ENCODE measurements at places on chromosomes 7 and 10.
A peak's percentile ranks its signal among the peaks of the same experiment; 100 is the strongest.

DNA sequence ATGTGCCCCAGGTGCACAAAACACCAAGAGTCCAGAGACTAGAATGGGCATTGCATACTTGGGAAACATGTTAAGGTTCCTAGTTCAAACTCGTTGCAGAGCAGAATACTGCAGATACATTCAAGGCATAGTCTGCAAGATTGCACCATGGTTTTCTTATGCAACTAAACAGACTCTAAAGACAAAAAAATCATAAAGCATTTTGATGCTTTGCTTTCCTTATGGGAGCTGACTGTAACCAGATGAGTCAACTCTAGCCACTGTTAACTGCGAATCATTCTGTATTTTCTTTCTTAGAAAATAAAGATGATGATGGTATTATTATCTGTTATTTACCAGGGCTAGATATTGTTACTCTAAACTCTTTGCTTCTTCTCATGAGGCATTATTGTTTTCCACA lies 19.7 kb downstream of the TRUB1 start:
- no peak for DNase-seq

- peak; percentile 71 for DNase-seq
Measured at GRCh38 chr7:99624484-99624883, 7.7 kb downstream of the ZSCAN25 start.

GRCh38 chr10:121464517-121464916 lies 133.7 kb downstream of the FGFR2 start:
- DNase-seq: no peak

DNA sequence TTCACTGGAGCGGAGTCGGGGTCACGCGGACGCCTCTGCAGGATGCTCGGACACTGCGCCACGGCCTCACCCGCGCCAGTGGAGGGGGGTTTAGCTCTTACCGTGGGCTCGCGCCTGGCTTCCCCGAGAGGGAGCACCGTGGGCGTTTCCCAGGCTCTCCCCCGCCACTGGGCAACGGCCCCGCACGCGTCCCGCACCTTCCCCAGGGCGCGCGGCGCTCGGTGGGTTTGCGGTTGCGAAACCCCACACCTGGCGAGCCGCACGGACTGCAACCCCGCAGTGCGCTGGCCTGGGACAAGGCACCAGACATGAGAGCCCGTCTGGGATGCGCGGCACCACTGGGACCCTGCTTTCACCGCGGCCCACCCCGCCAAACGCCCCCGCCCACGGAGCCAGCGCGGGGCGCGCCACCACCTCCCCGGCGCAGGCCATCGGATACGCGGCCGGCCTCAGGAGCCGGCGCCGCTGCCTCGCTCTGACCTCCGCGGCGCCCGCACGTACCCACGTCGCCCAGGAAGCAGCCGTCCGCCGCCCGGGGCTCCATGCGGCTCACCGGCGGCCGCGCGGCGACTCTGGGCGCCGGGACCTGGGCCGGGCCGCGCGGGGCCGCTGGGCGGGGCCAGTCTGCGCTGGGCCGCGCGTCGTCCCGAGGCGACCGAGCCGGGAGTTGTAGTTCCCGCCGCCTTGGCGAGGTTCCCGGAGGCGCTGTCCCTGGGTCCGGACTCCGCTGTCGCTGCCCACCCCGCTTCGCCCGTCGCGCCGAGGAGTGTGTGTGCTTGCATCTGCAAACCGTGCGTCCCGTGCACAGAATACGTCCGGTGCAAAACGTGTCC lies at the start of gene ASB13:
Gene ASB13, minus strand, starts transcription at position 588 of the 833 bp plus-strand sequence. Its CDS starts 44 bp downstream, at position 544.
- DNase-seq: no peak

GRCh38 chr7:125468855-125469174 lies 539.2 kb upstream of the POT1 start:
- DNase-seq: no peak

- no peak for DNase-seq
Measured at GRCh38 chr7:80733333-80733915, 95.0 kb downstream of the CD36 start.

GRCh38 chr7:95424716-95425115 lies 10.1 kb downstream of the PON2 start:
- DNase-seq: no peak

- no peak for DNase-seq
Measured at GRCh38 chr10:102785818-102786217, 42.1 kb downstream of the WBP1L start.

- DNase-seq: no peak
Measured at GRCh38 chr7:35565927-35566326, 129.0 kb downstream of the HERPUD2 start.

DNA sequence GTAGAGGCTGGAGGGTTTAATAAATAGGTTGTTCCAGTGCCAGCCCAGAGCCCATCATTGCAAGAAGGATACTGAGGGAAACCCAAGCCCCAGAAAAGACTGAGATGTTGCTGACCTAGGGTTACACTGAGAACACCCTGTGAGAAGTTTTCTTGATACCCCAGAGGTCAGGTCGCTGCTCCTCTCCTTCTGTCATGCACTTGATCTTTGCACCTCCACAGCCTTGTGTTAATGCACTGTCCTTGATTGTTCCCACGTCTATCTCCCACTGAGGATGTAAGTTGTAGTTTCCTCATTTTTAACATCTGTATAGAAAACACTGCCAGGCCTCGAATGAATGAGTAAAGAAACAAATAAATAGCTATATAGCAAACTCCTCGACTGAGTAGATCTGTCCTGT lies 195.3 kb upstream of the AHR start:
- no peak for DNase-seq

DNA sequence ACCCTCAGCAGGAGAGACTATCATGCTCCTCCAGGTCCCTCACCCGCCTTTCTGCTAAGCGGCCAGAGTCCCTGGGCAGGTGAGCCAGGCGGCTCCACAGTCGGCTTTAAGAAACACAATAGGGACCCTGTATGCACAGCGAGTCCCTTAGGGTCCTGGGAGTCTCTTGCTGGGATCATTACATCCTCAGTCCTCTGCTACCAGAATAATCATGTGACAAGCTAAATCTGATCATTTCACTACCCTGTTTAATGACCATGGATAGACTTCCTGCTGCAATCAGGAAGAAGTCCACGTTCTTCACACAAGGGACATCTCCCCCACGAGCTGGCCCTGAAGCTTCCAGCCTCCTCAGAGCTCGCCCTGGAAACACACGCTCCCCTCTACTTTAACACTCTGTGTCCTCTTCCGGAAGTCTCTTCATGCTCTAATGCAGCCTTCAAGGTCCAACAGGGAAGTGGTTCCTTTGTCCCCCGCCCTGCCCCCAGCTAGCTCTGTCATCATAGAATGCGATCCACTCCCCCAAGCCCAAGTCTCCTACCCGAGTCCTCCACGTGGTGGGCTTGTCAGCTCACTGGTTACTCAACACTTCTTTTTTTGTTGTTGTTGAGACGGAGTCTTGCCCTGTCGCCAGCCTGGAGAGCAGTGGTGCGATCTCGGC lies 101.5 kb downstream of the RNF216 start:
- no peak for DNase-seq

GRCh38 chr10:60208676-60209269 lies 180.9 kb downstream of the ANK3 start:
- DNase-seq: no peak

- no peak for DNase-seq
Measured at GRCh38 chr10:80855348-80855971, 317.8 kb downstream of the SH2D4B start.

DNA sequence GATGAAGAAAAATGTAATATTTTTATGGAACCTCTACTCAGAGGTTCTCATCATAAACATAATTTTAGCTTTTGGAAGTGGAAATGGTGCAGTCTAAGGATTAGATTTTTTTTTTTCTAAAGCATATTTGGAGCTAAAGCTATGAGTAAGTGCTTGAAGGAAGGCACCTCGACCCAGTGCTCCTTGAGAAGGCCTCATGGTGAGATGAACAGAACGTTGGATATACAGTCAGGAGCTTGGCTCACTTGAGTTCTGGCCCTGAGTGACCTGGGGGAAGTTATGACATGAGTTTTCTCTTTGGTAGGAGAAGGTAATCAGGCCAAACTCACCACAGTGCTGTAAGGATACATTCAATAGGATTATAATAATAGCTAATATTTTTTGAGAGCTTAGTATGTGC lies 163.3 kb downstream of the JCAD start:
- DNase-seq: no peak

GRCh38 chr10:18364987-18365775 lies 225.0 kb downstream of the CACNB2 start:
- no peak for DNase-seq

GRCh38 chr7:21169667-21170580 lies 258.0 kb upstream of the SP4 start:
- no peak for DNase-seq

DNA sequence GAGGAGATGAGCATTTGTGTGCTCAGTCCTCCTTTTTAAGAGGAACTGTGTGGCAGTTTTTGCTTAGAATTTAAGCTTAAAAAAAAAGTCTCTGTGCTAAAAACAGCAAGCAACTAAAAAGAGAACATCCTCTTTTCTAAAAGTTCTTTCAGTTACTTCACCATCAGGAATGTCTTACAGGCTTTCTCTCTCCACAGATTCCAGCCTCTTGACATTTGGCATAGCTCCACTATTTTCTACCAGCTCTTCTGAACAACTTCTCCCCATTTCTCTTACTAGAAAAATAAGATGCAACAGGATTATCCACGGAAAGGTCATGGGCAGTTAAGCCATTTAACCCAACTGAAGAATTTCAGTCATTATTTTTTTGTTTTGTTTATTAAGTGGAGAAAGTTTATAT lies 13.2 kb downstream of the PCLO start:
- DNase-seq: no peak

DNA sequence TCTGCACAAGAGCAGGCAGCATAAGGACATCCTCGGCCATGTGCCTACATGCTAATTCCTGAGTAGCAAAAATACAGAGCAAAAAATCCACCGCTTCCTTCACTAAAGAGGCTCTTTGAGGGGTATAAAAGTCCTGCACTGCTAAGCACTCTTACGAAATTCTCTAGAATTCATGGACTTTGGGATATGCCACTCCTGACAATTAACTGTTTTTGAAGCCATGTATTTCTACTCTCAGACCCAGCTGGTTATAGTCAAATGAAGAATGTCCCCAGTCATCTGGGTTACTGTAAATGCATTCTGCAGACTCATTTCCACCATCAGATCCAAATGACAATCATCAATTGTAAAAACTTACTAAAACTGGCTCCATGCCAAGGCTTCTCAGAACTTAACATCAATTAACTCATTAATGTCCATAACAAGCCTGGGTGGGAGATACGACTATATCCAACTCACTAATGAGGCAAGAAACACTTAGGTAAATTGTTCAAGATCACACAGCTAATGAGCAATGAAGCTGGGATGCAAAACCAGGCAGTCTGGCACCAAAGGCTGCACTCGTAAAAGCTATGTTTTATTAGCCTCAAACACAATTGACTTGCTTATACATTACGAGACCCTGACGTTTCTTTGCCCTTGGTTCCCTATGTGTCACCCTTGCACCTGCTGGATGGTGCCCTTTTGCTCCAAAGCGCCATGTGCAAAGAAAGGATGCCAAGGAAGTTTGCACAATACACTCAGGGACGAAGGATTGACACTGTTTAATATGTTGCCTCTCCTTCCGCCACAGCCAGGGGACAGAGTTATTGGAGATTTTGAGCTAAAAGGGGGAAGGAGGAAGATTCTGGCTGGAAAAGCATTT lies 250.4 kb downstream of the ELMO1 start:
- DNase-seq: no peak

GRCh38 chr10:13708256-13708990 lies 121.7 kb downstream of the PRPF18 start:
- no peak for DNase-seq

DNA sequence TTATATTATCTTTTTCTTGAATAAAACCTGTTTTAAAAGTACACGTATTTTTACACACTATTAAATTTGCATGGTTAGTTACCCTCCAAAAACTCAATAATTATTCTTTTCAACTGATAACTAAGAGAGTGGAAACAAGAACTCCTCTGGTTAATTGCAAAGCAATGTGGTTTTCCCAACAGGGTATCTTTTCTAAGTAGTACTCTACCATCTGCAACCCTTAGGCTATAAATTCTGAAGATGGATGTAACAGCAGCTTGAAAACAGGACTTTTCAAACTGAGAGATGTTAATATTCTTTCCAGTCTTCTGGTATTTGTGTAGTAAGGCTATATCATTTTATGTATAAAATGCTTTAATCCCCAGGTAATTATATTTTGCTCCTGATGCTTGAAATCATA lies 916.1 kb upstream of the POT1 start:
- no peak for DNase-seq

- DNase-seq: no peak
Measured at GRCh38 chr7:79548727-79549126, 95.3 kb upstream of the MAGI2 start.
